ENCODE measurements at places on chromosomes 3 and 15.

GRCh38 chr3:30847592-30847991 lies 46.9 kb downstream of the GADL1 start:
- DNase-seq, result no peak

GRCh38 chr3:188153437-188154013 lies 432 bp upstream of the LPP start:
- DNase-seq, result peak; percentile 59

GRCh38 chr15:76588811-76589747 lies 252.5 kb downstream of the ISL2 start:
- DNase-seq, result no peak

- DNase-seq, result no peak
These were observed 606 bp downstream of the EIF2A start for GRCh38 chr3:150547045-150547741.

GRCh38 chr15:66843581-66843980 lies 141.5 kb downstream of the SMAD6 start:
- DNase-seq, result no peak

DNA sequence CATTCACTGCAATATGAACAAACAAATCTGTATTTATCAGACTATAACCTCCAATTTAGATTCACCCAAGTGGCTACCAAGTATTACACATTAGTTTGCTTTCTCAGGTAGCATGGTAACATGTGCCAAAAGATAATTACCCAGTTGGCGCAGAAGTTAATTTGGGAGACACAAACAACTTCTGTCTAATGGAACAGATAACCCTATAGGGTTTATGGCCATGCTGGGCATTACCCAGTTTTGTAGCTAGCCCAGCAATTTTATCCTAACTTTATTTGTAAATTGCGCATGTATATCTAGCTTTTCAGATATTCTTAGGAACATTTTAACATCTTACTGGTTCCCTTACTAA lies 780 bp downstream of the RPL22L1 start:
- no peak for DNase-seq

- DNase-seq, result no peak
These were observed 92.0 kb downstream of the IGF1R start for GRCh38 chr15:98740295-98740694.

DNA sequence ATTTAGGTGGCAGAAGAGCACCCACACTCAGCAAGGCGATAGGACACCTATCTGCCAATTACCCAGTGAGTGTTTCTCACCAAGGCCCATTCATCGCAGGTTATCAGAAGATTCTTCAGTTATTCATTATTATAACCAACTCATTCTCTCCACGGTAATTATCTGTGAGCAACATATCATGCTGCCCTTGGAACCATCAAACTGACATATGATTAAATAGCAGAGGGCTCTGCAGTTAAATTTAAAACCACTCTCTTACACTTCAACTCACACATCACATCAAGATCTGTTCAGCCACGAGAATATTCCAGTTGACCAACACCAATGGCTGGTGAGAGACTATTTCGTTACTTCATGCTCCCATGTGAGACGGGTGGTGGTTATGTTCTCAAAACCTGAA lies 489.3 kb downstream of the ERC2 start:
- DNase-seq, result no peak

- DNase-seq, result no peak
These were observed 35.6 kb upstream of the PYDC2 start for GRCh38 chr3:191425322-191425734.

Data from cortex of kidney (tissue), 1 donor.